ENCODE measurements at places on chromosomes 1 and 21.
A peak's percentile ranks its signal among the peaks of the same experiment; 100 is the strongest.

DNA sequence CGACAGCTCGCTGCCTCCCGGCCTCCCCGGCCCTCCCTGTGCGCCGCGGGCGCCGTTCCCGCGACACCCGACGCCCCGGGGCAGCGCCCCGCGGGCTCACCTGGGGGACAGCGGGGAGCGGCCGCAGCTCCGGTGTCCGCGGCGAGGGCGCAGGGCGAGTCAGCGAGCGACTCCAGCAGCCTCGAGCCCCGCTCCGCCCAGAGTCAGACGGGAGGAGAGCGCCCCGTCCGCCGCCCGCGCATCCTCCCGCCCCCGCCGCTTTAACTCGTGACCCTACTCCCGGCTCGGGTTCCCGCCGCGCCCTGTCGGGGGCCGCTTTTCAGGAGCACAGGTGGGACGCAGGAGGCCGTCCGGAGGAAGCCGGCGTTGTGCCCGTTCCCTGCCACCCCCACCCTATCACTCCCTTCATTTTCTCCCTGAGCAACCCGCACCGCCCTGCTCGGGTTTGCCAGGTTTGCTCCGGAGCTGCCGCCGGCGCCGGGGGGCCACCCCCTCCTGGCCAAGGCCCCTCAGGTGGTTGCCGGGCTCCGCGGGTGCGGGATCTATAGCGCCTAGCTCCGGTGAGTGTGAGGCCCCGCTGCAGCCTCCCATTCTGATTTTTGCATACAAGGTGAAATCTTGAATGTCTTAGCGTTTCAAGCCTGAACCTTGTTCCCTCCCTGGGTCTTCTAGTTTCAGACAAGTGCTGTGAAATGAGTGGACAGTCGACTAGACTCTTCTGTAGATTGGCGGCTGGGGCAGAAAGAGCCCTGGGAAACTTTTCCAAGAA, at the start of gene MCOLN3:
Gene MCOLN3, minus strand, starts transcription at position 205 of the 769 bp plus-strand sequence. CDS start 3,140 bp downstream, outside the sequence.
- peak; percentile 56 for DNase-seq

- no peak for DNase-seq
Measured at GRCh38 chr1:175848329-175848728, 104.9 kb upstream of the TNR start.

DNA sequence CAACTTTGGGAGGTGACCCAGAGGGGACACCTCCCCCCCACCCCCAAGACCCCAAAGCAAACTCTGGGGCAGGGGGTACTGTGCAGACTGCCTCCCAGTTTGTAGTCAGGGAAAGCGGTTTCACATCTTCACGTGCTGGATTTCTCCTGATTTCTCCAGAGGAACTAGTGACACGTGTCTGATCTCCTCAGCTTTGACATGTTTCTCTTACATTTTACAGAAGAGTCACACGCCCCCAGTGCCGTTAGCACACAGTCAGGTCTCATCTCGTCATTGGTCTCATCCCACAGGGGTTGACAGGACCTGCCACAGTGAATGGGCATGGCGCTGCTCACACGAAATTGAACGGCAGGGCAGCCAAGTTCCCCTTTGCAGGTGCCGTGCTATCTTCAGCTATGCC, 11.8 kb downstream of the PDPN start:
- no peak for DNase-seq

DNA sequence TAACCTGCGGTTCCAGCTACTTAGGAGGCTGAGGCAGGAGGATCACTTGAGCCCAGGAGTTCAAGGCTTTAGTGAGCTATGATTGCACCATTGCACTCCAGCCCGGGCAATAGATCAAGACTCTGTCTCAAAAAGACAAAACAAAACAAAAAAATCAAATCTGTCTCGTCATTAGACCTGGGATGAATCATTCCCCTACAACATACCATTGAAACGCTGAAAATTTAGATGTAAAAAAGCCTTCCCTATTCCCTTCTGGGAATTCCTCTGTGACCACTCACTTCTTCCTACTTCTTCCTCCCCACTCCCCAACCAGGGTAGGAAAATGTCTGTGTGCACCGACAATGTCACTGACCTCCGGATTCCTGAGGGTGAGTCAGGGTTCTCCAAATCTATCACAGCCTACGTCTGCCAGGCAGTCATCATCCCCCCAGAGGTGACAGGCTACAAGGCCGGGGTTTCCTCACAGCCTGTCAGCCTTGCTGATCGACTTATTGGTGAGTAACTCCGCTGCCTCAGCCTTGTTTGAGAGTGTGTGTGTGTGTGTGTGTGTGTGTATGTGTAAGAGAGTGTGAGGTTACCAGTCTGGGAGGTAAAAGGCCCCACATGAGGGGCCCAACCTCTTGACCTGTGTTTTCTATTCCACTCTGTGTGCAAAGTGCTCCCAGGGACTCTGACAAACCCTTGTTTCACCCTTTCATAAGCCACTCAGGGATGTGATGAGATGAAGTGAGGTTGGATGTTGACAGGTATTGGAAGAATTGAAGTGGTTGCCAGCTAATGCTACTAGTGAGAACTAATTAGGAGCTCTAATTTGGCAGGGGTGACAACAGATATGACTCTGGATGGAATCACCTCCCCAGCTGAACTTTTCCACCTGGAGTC, 16.3 kb upstream of the SARS1 start:
- DNase-seq = peak; percentile 49

DNA sequence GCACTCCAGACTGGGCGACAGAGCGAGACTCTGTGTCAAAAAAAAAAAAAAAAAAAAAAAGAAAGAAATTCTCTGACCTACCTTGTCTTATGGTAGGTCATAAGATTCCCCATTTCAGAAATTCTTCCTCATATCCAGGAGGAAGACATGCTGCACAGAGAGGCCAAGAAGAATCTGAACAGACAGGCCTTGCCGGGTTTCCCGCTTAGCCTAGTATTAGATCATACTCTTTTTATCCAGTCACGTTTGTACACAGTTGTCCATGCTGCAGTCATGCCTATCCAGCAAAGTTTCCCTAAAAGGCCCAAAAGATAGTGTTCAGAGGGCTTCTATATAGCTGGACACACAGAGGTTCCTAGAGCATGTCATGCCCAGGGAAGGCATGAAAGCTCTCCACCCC, 93.6 kb upstream of the CHODL start:
- DNase-seq = no peak

DNA sequence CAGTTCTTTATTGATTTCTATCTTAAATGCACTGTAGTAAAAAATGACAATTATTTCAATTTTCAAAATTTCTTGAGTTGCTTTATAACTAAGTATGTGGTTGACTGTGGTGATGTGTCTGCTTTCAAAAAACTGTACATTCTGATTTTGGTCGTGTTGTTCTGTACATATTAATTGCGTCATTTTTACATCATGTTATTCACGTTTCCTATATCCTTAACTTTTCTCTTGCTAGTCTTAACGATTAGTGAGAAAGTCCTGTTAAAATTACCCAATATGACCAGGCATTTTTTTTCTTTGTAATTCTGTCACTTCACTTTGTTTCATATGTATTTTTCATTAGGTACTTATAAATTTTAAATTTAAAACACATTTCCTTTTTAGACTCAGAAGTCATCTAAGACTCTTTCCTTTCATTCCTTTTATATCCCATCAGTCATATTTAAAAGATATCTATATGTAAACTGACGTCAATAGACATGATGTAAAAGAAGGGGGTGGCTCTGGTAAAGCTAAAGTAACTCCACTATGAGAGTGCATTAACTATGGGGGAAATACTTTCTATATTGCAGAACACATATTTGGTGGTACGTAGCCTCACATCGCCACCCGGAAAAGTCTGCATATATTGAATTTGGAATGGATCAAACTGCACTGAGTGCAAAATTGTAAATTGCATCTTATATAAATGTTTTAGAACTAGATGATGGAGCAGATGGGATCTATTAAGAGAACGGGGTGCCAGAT, 1.1 kb upstream of the COA6 start:
- DNase-seq = no peak

DNA sequence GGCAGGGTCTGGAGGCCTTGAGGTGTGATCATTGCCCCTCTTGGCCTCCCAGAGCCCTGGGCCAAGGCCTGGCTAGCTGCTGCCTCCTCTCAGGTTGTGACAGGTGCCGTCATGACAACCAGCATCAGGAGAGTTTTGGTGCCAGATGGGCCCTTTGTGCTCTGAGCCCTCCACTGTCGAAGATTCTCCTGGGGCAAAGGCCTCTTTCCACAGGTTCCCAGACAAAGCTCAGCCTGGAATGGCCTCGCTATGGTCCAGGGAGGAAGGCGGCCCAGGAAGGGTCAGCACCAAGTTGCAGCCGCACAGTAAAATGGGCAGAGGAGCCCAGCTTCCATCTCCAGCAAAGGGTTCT, 78.4 kb downstream of the ALPL start:
- no peak for DNase-seq

GRCh38 chr1:87389546-87389945, 60.9 kb downstream of the LMO4 start:
- no peak for DNase-seq

- no peak for DNase-seq
Measured at GRCh38 chr21:27268290-27268689, 301.4 kb upstream of the ADAMTS5 start.

- DNase-seq = no peak
Measured at GRCh38 chr1:96926176-96926575, 204.6 kb downstream of the PTBP2 start.

DNA sequence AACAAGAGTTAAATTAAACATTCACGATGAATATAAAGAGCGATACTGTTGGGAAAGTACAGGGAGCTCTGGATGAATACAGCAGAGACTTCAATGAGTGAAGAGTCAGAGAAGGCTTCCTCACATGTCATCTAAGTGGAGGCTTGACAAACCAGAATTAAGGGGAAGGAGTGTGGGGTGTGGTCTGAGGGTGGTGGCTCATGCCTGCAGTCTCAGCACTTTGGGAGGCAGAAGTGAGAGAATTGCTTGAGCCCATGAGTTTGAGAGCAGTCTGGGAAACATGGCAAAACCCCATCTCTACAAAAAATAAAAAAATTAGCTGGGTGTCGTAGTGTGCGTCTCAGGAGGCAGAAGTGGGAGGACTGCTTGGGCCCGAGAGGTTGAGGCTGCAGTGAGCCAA, 8.7 kb downstream of the SDHB start:
- no peak for DNase-seq

DNA sequence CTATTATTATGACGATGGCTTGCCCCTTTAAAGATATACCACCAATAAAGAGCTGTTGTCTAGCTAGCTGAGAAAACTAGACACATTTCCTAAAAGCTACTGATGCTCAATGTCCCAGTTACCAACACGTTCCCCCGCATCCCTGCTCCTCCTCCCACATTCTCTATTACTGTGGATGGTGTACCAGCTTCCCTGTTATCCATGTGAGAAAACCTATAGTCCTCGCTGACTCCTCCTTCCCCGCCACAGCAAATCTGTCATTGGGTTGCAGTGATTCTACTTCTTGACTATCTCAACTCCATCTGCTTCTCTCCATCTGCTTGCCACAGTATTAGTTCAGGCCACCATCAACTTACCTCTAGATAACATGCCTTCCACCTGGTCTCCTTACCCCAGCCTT, 337.5 kb downstream of the KCNH1 start:
- no peak for DNase-seq

GRCh38 chr1:109901141-109901523, 9.5 kb upstream of the CSF1 start:
- DNase-seq = no peak

DNA sequence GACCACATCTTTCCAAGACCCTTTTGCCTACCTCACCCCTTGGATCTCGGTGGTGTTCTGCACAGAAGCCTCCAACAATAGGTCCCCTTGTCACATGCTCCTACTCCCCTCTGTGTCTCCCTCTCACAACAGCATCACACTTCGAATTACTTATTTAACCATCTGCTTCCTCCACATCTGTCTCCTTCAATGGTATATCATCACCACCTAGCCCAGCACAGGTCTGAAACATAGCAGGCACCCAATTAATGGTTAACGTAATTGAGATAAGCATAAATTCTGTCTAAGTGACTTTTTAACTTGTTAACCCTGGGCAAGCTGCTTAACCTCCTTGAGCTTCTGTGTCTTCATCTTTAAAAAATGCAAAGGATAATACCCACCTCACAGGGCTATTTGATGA, 100.3 kb upstream of the BARHL2 start:
- no peak for DNase-seq

DNA sequence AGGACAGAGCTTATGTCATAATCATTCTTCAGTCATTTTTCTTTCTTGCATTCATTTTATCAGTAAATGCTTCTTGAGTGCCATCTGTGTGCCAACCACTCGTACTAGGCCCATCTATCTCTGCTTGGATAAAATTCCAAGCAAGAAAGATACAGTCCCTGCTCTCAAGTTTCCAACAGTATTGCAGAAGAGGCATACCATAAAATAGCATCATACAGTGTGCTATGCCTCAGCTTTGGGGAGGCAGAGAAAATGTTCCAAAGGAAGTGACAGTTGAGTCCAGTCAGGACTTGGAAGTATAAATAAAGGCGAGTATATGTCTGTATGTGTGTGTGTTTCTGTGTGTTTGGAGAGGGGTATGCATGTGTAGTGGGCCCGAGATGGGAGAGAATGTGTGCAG, 113.4 kb upstream of the HOOK1 start:
- DNase-seq = no peak

DNA sequence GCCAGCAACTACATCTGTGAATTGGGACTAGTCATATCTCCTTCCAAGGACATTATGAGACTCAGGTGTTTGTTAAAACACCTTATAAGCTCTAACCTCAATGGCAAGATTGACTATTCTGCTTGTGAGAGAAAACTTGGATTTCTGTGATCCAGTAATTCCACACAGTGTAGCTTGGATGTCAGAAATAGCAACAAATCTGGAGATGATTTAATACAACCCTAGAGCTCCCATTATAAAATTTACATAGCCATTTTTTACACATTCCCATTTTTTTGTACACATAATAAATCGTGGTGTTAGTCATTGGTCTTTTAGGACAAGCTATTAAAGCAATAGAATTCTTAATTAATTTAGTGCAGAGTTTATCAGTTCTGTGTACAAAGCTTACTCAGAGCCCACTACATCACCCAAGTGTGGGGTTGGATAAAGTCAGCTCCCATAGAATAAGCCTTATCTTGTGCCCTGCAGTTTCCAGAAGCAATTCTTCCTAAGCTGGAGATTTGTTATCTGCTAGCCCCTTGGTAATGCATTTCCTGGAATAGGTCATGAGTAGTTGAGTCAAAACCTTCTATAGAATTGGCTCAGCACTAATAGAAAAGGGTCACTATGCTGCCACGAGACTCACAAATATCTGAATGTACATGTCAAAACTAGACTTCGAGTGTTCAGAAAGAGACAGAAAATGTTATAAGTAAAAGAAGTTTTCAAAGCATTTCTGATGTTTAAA, 434.0 kb upstream of the RUNX1 start:
- DNase-seq = no peak

GRCh38 chr1:247440001-247440620, 17.8 kb downstream of the OR2B11 start:
- no peak for DNase-seq

DNA sequence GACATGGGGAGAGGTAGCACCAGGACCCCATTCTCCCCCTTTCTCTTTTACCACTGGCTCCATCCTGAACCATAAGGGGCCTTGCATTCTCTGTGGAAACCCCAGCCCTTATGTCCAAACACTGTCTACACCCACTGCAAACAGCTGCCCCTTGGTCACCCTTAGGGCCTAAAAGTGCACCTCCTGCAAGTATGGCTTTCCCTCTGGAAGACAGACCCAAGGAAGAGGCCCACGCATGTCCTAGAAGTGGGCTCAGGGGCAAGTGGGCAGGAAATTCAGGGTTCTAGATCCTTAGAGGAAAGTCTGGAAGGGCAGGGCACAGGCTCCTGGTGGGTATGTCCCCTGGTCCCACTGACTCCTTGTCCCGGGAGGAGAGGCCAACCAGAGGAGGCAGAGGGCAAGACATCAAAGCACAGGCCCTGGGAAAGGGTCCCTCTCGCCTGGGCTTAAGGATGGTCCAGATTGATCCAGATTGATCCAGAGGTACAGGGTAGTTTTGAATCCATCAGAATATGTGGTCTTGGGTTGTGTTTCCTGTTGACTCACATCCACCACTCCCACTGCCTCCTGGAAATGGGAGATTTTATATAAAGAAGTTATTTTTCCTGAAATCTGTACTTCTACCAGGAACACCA, 150.9 kb downstream of the GRIK3 start:
- DNase-seq = no peak

Data from stimulated activated CD8-positive, alpha-beta memory T cell treated with anti-CD3 and anti-CD28 coated beads, Interleukin-4, amount 100 ng/mL, for 48 hours (primary cell).